Stimulated activated CD8-positive, alpha-beta memory T cell treated with anti-CD3 and anti-CD28 coated beads, Interleukin-7, amount 100 ng/mL, for 1 hour (primary cell): ENCODE measurements at places on chromosomes 13 and 19.

GRCh38 chr19:46349311-46349993 is 2.6 kb downstream of the PPP5C start:
- DNase-seq, result no peak

GRCh38 chr13:48942131-48942530 is 33.6 kb upstream of the FNDC3A start:
- DNase-seq, result no peak

GRCh38 chr13:77289851-77290250 is 37.0 kb downstream of the MYCBP2 start:
- DNase-seq, result no peak

DNA sequence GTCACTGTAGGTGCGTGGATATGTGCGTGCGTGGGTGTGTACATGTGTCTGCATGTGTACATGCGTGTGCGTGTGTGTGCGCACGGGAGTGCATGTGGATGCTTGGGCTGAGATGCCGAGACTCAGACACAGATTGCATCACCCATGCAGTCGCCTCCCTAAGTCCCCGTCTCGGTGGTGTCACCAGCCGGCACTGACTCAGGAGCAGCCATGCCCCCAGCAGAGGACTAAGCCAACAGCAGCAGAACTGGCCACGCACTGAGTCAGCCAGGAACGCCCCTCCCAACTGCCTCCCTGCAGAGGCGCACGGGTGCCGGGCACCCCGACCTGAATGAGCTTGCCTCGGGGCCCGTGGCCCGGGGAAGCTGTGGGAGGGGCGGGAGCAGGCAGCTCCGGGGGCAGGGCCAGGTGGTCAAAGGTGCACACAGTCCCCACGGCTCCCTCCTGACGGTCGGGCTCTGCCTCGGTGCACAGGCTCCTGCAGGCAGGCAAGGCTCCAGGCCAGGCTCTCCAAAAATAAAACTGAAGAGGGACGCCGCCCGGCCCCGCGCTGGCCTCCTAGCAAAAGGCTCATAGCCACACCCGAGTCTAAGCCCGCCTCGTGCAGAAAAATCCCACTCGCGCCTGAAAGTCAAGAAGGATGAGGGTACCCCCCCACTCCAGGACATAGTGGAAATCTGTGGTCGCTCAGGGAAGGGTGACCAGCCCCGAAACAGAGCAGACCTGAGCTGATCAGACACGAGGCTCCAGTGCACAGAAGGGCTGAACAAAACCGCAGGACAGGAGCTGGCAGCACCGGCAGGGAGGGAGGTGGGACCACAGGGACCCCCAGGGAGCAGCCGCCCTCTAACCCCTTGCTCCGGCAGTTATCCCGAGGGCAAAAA is 49.2 kb downstream of the GADD45B start:
- DNase-seq, result no peak

- no peak for DNase-seq
Measured at GRCh38 chr19:40811478-40812341, 12.7 kb downstream of the EGLN2 start.
